ENCODE measurements at places on chromosomes 6 and 20.

DNA sequence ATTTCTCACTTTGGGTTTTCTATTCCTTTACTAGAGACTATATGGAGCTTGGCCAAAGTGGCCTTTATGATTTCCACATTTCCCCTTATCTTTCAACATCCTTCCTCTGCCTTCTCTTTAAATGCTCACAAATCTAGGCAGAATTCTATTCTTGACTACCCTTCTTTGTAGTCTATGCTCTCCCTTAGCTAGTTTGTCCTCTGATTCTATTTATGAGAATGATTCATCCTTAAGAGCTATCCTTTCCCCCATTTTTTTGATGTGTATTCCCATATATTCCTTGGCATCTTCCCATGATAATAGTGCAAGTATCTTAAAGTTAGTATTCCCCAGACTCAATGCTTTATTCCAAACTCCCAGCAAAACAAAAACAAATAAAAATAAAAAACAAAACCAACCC lies 53.1 kb downstream of the IL20RA start:
- DNase-seq: no peak

DNA sequence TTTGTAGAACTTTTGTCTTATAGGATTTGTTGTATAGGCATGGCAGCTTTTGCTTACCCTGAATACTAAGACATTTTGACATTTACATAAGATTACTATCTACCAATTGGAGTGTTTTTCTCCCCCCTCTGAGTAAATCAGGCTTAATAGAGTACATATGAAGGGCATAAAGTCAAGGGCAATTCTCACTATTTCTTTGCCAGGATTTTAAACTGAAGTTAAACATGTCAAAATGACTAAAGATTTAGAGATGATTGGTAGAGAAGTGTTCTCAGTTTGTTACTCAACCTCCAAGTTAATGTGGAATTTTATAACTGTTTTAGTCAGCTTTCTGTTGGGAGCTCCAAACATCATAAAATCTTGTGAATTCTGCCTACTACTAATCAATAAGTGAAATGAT lies 157.8 kb downstream of the CDKAL1 start:
- no peak for DNase-seq

- DNase-seq: no peak
Measured at GRCh38 chr6:98838032-98838431, 3.7 kb downstream of the POU3F2 start.

DNA sequence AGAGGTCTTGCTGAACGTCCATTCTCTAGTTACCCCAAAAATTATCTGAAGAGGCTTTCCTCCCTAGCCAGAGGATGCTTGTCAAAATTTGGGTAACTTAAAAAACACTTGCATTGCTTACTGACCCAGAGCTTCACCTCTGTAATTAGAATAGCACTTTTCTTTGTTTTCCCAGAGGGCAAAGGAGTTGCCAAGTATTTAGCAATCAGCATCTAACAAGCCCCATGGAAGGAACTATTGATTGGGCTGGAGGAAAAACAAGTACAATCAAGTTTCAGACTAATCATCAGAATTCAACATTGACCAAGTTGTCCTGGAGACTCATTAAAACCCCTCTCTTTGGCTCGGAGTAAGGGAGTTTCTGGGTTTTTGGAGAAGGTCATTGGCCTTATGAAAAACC lies 226.4 kb downstream of the TBC1D7 start:
- no peak for DNase-seq

GRCh38 chr20:32456869-32457478 lies 98.8 kb downstream of the ASXL1 start:
- no peak for DNase-seq

DNA sequence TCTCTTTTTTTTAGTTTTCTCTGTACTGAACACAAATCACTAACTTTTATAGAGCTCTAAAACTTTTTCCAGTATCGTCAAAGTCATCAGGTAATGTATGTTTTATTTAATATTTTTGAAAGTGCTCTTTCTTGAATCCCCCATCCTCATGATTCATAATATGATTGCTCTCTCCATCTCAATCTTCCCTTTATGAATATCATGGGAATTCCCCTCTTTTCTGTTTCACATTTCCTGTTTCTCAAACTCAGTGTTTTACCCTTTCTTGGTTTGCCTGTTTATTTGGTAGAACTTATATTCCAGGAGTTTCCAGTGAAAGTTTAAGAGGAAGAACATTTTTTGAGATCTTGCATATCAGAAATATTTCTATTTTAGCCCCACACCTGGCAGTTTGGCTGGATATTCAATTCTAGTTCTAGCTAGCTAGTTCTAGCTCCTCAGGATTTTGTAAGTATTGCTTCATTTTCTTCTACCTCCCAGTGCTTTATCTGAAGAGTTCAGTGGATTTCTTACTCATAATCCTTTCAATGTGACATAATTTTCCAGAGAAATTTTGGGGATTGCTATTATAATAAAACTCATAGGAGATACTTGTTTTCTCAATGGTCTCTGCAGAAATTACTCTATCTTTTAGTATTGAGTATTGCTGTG lies 6.1 kb upstream of the C6orf58 start:
- DNase-seq: no peak

GRCh38 chr6:69623357-69623756 lies 173.5 kb downstream of the LMBRD1 start:
- DNase-seq: no peak

DNA sequence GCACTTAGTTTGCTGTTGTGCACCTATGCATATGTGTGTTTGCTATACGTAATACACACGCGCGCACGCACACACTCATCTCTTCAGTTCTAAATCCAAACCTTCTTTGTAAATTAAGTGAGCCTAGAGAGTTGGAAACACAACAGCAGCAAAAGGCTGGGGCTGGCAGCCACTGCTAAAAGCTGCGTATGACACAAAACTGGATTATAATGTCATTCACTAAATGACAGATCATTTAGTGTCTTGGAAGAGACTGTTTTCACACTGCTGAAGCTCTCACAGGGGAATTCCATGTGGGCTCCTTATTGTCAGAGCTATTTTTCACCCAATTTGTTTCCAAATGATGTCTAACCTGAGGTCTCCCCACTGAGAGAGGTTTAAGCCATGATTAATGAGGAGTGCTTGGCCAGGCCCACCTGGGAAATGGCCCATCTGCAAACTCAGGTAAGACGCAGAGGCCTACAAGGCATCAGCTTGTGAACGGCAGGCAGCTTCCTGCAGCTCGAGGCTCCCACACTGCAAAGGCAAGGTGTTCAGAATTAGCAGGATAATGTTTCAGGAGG lies 94.2 kb downstream of the OLIG3 start:
- no peak for DNase-seq

DNA sequence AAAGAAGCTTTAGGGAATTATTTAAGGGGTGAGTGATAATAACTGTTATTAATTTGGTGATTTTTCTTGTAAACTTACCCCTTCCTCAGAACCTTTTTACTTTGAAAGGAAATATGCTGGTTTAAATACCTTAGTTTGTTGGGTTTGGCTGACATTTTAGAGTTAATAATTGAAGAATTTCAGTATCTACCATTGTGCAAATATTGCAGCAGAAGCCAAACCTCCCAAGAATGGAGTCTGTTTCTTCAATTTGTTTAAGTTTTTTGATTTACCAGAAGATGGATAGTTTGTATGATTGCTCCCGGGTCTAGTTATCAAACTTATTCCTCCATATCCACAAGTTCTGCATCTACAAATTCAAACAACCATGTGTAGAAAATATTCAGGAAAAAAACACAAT lies 77.1 kb downstream of the ATRN start:
- no peak for DNase-seq

- DNase-seq: no peak
Measured at GRCh38 chr20:21322921-21323331, 19.8 kb downstream of the XRN2 start.

DNA sequence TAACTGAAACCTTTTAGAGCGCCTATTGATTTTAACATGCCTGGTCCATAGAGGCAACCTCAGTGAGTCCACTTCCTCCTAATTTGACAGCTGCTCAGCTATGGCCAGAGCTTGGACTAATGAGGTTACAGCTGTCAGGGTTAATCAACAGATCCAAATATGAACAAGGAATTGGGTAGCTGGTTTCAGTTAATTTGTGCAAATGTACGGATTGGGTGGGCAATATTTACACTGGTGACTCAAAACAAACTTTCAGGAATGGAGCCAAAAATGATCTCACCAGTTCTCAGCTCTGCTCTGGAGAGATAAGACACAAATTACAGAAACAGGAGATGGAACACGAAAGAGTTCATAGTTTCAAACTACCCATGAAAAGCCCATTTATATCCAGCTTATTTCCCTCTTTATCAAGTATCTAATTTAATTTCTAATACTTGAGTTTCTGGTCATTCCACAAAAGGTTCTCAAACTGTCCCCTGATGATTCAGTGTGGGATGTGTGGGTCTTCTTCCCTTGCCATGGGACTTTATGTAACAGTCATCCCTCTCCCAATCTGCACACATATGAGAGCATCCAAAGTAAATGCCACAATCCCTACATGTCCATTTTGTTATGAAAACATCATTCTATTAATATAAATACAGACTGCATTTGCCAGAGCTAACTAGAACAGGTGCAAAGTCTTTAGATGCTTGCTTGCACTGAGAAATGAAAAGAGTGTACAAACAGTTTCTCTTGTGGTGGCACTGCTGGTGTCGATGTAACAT lies 149.9 kb downstream of the RPS12 start:
- no peak for DNase-seq

DNA sequence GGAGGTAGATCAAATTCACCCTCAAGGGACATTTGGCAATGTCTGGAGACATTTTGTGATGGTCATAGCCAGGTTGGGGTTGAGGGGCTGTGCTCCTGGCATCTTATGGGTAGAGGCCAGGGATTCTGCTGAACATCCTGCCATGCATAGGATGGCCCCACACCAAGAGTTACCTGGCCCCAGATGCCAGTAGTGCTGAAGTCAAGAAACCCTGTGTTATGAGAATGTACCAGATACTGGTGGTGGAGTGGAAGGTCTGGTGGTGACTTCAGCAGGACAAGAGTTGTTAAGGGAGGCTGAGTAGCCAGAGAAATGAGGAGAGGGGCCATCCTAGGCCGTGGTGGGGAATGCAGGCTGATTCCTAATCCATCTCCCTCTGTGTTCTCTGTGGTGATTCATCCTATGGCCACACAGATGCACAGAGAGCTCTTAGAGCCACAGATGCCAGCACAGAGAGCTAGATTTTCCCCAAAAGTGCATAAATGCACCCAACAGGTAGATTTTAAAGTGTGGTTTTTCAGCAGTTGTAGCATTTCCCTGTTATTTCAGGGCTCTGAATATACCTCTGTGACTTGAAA lies 43.6 kb downstream of the CDYL start:
- peak; percentile 12 for DNase-seq

GRCh38 chr6:90478789-90479602 lies 107.9 kb downstream of the MAP3K7 start:
- peak; percentile 84 for DNase-seq

GRCh38 chr6:106629859-106630163 lies 433 bp downstream of the QRSL1 start:
- no peak for DNase-seq

DNA sequence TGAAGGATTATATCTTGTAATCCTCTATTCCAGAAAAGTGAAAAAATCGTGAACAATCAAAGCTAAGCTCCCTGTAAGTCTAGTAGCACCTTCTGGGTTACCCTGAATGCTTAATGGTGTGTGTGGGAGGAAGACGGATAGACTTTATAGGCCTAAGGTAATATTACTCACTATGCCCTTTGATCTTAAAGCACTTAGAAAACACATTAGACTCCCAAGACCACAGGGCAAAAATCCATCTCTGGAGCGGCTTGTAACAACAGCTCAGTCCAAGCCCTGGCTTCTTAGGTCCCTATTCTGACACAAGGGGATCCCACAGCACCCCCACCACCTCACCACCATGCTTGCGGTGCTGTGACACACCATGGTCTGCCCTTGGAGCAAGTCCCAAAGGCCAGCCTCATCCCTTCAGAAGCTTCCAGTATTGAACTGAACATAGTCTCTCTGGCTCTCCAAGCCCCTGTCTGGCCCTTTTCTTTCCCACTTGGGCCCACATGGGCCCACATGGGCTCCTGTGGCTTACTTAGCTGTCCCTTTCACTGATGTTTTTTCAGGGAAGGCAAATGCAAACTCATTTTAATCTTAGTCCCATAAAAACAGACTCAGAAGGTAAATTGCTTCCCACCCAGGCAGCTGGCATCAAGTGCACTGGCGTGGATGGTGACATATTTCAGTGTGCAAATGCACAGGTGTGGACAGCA lies 28.3 kb downstream of the C6orf132 start:
- DNase-seq: no peak

- DNase-seq: no peak
Measured at GRCh38 chr6:70985156-70985555, 28.3 kb upstream of the B3GAT2 start.

- DNase-seq: no peak
Measured at GRCh38 chr20:32608664-32609015, 23.5 kb upstream of the NOL4L start.

GRCh38 chr20:59246691-59247400 lies 53.6 kb upstream of the EDN3 start:
- no peak for DNase-seq

- peak; percentile 72 for DNase-seq
Measured at GRCh38 chr6:127192911-127193541, 73.6 kb upstream of the RNF146 start.

All from skeletal muscle cell (primary cell).